Stimulated activated CD8-positive, alpha-beta memory T cell treated with anti-CD3 and anti-CD28 coated beads, Interleukin-15, amount 100 ng/mL, for 48 hours (primary cell): ENCODE measurements at places on chromosomes 7 and 10.
A peak's percentile ranks its signal among the peaks of the same experiment; 100 is the strongest.

- no peak for DNase-seq
Measured at GRCh38 chr10:102306006-102306405, 60.7 kb downstream of the GBF1 start.

DNA sequence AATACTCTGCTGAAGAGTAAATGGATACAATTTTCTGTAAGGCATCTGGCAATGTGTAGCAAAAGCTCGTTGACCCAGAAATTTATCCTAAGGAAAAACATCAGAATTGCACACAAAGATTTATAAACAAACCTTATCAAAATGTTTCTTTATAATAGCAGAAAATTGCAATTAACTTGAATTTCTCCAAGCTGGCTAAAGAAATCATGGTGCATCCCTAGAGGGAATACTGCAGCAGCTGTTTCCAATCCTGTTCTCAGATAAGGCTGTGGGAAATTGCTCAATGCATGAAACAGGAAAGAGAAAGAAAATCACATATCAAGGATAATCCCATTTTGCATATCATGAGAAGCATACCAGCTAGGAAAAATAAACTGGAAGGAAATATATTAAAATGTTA, 18.7 kb downstream of the TACR2 start:
- DNase-seq = no peak

GRCh38 chr10:19541299-19541698, 274.9 kb upstream of the PLXDC2 start:
- DNase-seq = no peak

- no peak for DNase-seq
Measured at GRCh38 chr7:74568658-74569057, 88.9 kb upstream of the GTF2I start.

- peak; percentile 8 for DNase-seq
Measured at GRCh38 chr10:13536674-13537366, 8.0 kb upstream of the BEND7 start.

- DNase-seq = no peak
Measured at GRCh38 chr10:132055616-132056015, 10.1 kb upstream of the JAKMIP3 start.

GRCh38 chr7:77674878-77675277, 21.4 kb upstream of the RSBN1L start:
- DNase-seq = no peak
